ENCODE measurements at places on chromosomes 7 and 10.

- DNase-seq: peak; percentile 28
Measured at GRCh38 chr7:99794585-99795502, 10.9 kb upstream of the CYP3A4 start.

DNA sequence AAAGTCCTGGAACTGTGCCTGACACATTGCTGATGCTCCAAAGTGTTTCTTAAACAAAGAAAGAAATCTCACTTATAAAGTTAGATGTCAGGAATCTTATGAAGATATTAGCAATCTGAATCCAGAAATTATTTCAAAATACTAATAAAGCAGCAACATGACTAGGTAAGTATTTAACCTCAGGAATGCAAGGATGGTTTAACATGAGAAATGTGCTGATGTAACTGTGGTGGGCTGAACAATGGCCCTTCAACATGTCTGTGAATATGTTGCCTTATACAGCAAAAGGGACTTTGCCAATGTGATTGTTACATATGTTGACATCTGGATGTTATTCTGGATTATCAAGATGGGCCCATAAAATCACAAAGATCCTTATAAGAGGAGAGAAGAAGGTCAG, 87.1 kb downstream of the TEX36 start:
- DNase-seq: no peak

- peak; percentile 6 for DNase-seq
Measured at GRCh38 chr7:120856621-120857352, 1.2 kb downstream of the TSPAN12 start.

- no peak for DNase-seq
Measured at GRCh38 chr10:109215291-109216075, 707.8 kb downstream of the XPNPEP1 start.

DNA sequence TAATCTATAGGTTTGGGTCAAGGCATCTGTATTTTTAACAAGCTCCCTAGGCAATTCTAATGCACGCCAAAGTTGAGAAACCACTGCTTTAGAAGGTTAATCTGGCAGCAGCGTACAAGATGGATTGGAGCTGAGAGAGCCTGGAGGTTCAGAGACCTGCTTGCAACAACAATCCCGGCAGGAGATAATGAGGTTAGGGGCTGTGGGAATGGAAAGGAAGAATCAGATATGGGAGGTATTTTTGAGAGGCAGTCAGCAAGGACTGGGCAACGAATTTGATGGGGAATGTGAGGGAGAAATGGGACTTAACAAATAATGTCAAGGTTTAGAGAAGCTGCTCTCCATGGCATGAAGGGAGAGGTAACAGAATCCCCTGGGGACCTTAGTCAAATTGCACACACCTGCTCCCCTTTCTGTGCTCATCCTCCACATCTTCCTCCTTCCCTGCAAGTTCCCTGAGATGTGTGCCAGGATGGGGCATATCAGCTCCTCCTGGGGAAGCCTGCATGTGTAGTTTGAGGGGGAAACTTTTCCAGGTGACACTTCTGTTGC, 731.0 kb upstream of the GALNT17 start:
- DNase-seq: no peak

GRCh38 chr10:132565516-132566209, 28.1 kb downstream of the INPP5A start:
- DNase-seq: no peak

- DNase-seq: no peak
Measured at GRCh38 chr10:72104472-72105097, 16.2 kb upstream of the SPOCK2 start.

- no peak for DNase-seq
Measured at GRCh38 chr10:128122931-128123330, 3.3 kb downstream of the MKI67 start.

DNA sequence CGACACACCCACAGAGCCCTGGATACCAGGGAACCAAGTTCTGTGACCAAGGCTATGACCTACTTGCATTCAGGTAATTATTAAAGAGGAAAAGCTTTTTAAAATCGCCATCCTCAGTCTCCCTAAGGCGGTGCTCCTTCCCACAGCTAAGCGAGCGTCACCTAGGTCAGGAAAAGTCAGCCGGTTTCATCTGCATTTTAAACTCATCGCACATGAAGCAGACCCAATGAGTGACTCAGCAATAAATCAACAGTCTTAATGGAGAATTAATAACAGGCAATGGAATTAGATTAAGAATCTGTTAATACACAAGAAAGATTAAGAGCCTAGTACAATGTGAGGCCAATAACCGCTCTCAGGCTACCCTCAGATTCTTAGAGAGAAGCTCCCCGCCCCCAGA, 59.2 kb downstream of the HSPA12A start:
- no peak for DNase-seq

DNA sequence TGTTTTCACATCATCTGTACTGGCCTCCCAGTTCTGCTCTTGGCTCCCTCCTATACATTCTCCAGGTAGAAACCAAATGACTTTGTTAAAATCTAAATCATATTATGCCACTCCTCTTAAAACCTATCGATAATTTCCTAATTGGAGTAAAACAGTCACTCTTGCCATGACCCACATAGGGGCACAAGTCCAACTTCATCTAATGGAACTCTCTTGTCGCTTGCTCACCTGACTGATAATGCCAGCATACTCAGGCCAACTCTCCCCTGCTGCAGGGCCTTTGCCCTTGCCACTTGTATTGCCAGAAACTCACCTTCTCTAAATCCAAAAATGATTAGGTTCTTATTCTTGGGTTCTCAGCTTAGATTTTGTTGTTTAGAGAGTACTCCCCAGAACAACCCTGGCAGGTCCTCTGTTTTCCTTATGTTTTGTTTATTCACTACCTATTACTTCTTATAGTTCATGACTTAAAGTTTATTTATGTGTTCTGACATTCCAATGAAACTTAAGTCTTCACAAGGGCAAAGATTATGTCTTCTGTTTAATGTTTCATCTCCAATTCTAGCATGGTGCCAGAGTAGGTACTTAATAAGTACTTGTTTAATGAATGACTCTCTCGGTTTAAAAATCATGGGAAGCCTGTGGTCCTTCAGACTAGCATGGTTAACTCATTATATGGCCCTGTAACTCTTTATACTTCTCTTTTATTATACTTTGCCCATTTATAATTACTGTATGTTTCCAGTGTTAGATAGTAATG, 345.9 kb upstream of the SMIM30 start:
- DNase-seq: no peak

DNA sequence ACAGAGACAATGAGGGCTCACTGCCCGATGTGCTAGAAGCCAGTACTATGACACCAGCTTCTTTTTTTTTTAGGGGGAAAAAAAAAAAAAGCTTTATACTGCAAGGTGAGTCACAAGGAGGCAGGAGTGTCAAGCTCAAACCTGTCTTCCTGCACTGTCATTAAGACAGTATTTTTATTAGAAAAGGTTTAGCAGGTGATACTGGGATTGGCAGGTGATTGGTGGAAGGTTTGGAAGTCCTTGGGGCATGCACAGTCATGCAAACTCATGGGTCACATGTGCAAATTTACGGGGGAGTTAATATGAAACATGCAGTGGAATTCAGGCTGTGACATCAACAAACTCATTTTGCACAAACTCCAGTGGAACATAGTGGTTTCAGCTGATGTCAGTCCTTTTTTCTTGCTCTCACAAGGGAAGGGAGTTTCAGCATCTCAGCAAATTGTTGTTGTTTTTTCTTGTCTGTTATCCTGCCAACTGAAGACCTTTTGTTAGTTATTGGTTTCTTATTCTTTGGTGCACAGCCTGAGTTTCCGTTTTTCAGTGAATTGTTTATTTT, 530.6 kb downstream of the ANKRD7 start:
- no peak for DNase-seq

DNA sequence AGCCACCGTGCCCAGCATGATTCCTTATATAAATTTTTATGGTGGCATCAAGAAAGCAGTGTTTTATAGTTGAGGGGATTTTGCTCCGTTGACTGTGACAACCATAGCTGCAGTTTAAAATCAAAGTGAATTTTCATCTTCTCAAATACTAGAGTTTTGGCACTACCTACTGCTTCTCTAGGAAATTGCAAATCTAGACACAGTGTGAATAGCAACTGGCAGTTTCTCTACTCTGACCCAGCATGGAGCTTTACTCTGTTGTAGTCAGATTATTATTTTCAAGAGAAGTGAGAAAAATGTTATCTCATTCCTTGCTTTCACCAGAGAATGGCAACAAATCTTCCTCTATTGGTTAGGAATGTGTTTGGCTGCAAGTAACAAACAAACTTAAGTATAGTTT, 22.9 kb downstream of the MCM10 start:
- DNase-seq: no peak

DNA sequence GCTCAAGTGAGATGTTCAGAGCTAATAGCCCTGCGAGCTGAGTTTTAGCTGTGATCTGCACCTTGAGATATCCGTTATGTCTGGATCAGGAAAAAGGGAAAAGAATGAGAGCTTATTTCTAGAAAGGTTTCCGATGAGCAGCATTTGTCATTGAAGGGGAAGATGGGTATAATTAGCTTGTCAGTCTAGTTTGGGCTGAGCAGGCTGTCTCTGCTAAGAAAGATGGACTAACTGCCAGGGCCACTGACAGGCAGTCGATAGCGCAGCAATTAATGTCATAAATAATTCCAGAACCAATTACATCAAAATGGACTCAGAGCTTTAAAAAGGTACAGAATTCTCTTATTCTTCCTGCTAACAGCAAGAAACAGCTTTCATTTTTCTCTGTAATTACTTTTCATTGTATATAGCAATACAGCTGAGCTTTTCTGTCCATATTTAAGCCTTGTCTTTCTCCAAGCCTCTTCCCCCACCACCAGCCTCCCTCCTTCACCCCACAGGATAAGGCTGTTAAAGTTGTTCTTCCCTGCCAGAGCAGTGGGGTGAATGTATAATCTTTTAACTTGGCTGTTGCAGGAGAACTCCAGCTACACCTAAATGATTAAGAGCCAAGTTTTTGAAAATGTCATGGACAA, 1006.5 kb downstream of the KCNMA1 start:
- no peak for DNase-seq

DNA sequence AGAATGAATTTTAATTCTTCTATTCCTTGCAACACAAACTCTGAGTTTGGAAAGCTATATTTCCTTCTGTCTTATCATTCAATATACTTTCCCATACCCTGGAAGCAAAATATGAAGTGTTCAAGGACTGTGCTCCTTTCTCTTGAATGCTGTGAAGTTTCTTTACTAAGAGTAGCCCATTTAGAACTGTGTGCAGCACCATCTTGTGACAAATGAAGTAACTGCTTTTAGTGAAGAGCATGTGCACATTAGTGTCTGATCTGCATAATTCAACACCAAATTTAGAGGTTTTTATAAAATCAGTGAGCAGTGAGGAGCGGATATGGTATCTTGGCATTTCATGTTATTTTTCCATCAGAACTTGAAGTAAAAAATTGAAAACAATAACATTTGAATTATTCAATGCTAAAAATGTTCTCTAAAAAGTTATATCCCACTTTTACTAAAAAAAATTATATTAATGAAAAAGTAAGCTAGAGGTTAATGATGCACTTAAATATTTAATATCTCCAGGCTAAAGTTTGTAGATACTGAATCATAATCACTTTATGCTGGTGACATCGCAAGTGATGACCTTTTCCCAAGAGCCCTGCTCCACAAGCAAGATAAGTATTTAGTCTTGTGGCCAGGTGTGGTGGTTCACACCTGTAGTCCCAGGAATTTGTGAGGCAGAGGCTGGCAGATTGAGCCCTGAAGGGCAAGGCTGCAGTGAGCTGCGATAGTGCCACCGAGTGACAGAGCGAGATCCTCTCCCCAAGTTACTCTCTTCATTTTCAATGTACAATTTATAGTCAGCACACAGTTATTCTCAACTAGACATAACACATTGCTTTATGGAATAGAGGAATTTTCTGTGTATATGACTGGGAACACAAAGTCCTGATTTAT, 108.8 kb upstream of the PCLO start:
- DNase-seq: peak; percentile 32

- DNase-seq: no peak
Measured at GRCh38 chr10:85008488-85009184, 680.2 kb downstream of the CCSER2 start.

GRCh38 chr7:30788640-30789333, 17.6 kb downstream of the MINDY4 start:
- no peak for DNase-seq

DNA sequence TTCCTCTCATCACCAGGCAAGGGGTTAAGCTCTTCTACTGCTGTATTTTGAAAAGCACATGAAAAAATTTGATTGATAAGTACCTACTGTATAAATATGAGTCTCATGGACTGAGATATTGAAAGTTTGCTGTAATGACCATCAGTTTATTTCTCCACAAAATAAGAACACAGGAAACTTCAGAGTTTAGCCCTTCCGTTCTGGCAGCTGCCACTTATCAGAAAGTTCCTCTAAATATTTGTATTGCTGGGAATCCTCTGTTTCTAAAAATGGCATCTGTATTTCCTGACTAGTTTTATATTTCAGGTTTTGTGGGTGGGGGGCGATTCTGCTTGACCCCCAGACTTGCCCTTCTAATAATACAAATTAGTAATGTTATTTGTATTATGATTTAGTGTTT, 92.0 kb downstream of the LYZL2 start:
- no peak for DNase-seq

DNA sequence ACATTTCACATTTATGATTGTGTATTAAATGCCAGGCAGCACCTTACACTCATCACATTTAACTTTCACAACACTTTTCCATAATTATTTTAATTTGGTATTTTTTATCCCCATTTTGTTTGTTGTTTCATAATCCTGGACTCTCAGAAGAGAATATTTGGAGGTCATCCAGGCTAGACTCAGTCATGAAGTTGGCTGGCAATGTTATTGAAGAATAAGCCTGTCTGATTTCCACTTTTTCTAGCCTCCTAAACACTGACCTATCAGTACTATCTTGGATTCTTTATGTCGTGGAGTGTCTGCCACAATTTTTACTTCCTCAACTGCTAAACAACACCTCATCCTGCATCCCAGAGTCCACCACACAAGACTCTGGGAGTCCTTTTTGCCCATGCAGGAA, 372.3 kb upstream of the NRP1 start:
- peak; percentile 43 for DNase-seq

DNA sequence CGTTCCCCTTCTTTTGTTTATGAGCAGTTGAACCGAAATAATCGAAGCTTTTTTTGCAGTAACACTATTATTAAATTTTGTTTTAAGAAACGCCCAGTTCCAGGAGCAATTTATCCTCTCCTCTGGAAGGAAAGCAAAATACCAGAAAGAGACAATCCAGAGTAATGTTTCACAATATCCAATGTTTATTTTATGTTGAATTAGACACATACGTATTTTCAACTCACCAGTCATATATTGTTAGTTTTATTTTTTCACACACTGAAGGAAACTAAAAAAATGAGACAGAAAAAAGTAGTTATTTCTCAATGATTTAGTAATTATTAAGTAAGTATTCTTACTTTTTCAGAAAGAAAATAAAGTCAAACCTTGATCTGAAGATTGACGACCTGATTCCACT, 85.1 kb downstream of the MYOF start:
- no peak for DNase-seq

DNA sequence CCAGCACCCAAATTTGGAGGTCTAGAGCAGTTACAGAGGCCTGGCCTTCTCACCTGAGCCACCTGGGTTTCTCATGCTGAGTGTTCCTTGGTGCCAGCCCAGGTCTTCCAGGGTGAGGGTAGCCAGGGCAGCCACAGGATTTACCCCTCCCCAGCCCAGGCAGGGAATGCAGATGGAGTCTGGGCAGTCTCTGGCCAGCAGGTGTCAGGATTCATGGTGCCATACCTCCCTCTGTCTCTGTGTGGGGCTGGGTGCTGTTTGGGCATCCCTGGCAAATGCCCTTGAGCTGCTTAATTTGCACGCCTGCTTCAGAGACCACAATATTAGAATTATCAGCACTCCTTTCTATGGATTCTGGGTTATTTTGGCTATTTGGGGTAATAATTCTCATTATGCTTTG, 246.7 kb downstream of the GFRA1 start:
- no peak for DNase-seq

- DNase-seq: no peak
Measured at GRCh38 chr10:97412891-97413304, 11.8 kb upstream of the RRP12 start.

- DNase-seq: no peak
Measured at GRCh38 chr7:33887266-33887975, 17.9 kb upstream of the BMPER start.
